ENCODE measurements at places on chromosomes 2 and 18. TPM values are rescaled to one million over a fixed set of nuclear protein-coding genes. Genes with fewer than 3 reads are reported as not detected.

DNA sequence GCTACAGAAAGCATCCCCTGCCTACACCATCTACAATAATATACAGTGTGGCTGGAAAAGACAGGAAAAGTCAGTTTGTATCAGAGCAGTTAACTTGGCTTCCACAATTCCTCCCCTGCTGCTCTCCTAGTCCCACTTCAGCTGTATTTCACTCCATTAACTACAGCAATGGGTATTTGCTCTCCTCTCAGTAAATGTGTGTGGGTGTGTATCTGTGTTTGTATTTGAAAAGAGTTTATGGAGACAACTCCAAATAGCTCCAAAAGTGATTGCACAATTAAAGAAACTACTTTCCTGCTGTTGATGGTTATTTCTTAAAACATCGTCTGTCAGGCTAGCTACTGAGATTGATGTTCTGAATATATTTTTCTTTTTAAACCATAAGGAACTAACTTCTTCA, 333.7 kb upstream of the FIGN start:
- no peak for DNase-seq

- DNase-seq: no peak
Observed at GRCh38 chr2:197249381-197250083, 61.0 kb downstream of the ANKRD44 start.

DNA sequence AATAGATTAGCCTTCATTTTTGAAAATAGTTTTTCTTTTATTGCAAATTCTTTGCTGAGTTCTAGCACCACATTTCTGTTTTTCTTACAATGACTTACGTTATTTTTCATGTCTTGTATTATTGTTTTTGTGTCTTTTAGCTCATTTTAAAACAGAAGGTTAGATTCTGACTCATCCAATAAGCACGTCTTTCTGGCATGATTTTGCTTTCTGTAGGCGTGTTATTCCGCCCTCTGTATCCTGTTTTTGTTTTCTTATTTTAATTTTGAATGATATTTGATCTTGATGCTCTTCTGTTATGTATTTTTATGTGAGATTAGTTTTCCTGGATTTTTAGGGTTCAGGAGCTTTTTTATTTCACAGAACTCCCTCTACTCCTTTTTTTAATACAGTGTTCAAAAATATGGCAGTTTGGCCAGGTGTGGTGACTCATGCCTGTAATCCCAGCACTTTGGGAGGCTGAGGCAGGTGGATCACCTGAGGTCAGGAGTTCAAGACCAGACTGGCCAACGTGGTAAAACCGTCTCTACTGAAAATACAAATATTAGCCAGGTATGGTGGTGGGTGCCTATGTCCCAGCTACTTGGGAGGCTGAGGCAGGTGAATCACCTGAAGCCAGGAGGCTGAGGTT, 145.0 kb downstream of the CLIP4 start:
- DNase-seq: no peak

The AGXT gene
- not detected for total RNA-seq

The RTP5 gene
- not detected for total RNA-seq

DNA sequence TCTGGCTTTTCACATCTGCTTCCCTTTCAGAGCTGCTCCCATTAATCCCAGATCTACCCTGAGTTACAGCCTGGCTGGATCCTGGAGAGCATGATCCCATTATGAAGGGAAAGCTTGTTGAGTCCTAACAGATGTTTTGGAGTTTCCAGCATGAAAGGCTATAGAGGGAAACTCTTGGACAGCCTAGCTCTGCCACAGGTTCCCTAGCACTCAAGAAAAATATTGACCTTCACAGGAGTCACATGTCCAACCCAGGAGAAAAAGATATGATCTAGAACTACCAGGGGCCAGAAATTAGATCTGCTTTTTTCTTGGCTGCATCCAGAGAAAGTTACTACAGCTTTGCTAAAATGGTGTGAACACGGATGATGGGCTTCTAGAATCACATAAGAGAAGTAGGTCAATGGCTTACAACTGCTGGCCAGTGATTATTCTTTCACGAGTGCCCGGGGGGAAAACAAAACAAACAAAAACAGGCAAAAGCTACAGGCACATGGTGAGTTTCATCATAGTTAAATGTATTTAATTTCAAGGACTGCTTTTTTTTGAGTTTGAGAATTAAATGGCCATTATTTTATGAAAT, 15.9 kb downstream of the CCDC93 start:
- DNase-seq: no peak

DNA sequence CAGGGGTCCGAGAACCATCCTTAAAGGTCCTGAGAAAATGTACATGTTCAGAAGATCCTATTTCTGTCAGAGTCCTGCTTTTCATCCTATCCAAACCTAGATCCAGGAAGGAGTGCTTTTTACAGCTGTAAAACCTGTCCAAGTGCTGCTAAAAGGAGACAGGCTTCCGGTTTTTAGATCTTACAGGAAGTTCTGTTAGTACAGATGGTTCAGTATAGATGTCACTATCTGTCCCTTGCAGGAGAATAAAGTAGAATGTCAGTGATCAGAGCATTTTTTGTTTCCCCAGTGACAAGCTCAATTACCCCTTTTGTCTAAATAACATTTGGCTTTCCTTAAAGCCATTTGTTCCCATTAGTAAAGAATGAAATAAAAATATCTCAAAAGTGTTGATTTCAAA, 98.3 kb downstream of the NRP2 start:
- DNase-seq: no peak

GRCh38 chr2:98915751-98916358, 20.2 kb downstream of the CRACDL start:
- DNase-seq: no peak

DNA sequence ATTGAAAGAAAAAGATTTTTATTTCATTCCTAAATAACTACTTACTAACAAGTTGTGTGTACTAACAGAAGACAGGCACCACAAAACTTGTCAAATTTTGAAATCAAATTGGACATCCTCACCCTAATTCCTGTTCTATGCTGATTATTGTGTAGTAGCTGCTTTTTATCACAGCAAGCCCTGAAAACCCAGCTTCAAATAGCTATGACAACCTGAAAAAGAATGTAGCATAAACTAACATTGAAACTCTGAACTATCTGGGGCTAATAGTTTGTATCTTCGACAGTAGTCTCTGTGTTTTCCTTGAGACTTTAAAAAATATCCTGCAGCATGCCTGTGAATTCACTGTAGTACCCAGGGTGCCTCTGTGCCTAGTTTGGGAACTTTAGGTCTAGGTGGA, 122.6 kb downstream of the WDPCP start:
- DNase-seq: no peak

DNA sequence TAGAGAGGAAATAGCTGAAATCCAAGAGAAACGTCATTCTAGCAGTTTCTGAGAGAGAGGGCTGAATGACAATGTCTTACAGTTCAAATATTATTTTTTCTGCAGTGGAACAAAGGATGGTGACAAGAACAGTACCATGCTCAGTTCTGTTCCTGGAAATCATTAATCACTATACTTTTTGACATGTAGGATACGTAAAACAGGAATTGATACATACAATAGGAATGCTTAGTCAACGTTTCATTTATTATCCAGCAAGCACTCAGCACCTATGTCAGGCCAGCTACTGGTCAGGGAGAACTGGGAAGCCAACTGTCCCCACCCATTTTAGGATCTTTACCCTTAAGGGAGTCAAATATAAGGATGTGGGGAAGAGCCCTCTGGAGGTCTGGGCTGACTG, 114.7 kb downstream of the DHRS9 start:
- DNase-seq: no peak

The SLC5A6 gene
- total RNA-seq: 23.6 TPM

DNA sequence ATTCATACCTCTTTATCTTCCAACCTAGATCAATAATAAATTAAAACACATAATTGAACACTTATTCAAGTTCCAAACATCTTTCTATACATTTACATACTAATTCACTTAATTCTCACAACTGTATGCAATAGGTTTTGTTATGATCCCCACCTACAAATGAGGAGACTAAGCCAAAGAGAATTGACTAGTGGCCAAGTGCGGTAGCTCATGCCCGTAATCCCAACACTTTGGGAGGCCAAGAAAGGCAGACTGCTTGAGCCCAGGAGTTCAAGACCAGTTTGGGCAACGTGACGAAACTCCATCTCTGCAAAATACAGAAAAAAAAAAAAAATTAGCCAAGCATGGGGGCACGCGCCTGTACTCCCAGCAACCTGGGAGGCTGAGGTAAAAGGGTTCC, 36.8 kb downstream of the KCNG3 start:
- DNase-seq: no peak

DNA sequence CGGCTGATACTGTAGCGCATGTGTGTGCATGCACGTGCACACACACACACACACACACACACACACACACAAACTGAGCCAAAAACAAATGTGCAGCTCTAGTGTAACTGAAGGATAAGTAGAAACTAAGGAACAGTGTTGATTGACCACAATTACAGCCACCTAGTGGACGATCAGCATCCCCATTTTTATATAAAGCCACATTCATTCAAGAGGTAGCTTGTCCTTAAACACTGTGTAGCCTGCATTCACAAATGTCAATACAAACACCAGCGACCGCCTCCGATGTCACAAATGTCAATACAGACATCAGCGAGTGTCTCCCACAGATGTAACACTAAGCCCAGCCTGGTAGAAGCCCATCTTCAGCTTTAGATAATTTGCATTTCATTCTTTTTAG, 167.4 kb downstream of the PTGR3 start:
- no peak for DNase-seq

The RAX gene
- total RNA-seq: not detected
